H9 (cell line): ENCODE measurements at places on chromosomes 13 and 19.
A peak's percentile ranks its signal among the peaks of the same experiment; 100 is the strongest.

DNA sequence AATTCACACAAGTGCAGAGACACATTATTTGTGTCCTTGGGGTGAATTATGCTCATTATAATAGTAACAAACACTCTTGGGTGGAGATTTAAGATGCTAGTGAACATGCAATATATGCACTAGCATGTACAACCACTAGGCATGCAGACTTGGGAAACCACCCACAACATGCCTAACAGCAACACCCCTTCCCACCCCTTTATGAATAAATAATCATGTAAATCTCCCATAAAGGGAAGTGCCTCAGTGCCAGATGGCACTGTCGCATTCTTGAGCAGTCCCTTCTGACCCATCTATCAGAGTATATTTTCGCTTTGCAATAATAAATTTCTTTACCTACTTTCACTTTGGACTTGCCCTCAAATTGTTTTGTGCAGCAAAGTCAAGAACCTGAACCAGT, 1362.2 kb downstream of the OLFM4 start:
- no peak for DNase-seq

DNA sequence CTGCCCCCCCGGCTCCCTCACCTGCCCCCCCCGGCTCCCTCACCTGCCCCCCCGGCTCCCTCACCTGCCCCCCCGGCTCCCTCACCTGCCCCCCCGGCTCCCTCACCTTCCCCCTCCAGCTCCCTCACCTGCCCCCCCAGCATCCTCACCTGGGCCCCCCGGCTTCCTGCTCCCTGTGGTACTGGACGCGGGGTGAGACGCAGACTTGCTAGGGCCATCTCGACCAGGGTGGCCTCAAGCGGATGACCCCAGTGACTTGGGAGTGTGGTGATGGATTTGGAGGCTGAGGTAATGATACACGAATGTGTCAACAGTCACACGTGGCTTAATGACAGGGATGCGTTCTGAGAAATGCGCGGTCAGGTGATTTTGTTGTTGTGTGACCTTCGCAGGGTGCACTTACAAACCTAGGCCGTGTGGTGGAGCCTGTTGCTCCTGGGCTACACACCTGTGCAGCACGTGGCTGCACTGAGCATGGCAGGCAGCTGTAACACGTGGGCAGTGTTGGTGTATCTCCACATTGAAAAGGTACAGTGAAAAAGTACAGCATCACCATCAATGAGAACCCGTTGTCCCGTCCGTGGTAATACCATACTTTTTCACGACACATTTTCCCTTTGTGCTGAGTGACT, 197.8 kb downstream of the TEX29 start:
- DNase-seq, result peak; percentile 57

DNA sequence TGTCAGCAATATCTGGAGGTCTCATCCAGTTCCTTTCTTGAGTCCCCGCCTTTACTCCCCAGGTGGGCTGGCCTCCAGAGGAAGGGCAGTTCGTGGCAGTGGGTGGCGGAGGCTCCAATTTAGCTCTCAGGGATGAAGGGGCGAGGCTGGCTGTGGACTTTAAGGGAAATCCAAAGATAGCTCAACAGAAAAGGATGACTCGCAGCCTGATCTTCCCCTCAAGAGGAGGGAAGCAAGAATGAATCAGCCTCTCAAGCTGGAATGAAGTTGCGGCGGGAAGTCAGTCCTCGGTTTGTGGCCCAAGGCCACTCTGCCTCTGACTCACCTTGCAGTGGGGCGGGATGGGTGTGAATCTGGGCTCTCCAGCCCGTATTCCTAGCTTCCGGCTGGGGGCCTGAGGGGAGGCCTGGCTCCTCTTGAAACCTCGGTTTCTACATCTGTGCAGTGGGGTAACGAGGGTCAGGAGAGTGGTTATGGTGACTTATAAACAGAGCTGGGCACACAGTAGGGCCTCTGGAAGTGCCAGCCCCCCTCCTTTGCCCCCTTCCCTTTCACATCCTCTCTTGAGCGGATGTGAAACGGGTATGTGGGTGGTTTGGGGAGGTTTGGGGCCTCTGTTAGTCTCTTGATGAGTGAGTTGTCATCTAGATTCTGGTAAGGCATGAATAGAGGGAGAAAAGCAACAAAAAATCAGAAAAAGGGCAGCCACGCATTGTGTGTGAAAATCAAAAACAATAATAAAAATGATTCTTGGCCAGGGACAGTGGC, 10.5 kb upstream of the SMG9 start:
- peak; percentile 60 for DNase-seq

GRCh38 chr13:75876142-75877050, 240.3 kb downstream of the LMO7 start:
- DNase-seq, result peak; percentile 72

GRCh38 chr13:113902481-113902880, 38.6 kb upstream of the GAS6 start:
- no peak for DNase-seq
